Non-pigmented ciliary epithelial cell (primary cell): ENCODE measurements at places on chromosomes 12 and 14.

DNA sequence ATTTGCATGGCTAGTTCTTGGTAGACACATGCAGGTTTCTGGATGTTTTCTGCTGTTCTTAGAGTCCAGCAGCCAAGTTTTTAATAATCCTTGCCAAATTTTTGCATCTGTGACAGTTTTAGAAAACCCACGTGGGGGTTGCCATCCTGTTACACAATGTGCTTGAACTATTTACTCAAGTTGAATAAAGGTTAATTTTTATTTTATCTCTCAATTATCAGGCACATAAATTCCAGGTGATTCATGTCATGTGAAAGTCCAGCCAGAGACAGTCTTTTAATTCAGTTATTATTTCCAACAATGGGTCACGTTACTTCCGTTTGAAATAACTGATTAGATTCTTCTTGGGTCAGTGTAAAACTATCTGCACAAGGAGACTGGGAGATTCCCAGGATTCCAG lies 15.7 kb downstream of the MYRFL start:
- DNase-seq: no peak

- no peak for DNase-seq
These were observed 8.8 kb downstream of the TESC start for GRCh38 chr12:117090388-117090787.

DNA sequence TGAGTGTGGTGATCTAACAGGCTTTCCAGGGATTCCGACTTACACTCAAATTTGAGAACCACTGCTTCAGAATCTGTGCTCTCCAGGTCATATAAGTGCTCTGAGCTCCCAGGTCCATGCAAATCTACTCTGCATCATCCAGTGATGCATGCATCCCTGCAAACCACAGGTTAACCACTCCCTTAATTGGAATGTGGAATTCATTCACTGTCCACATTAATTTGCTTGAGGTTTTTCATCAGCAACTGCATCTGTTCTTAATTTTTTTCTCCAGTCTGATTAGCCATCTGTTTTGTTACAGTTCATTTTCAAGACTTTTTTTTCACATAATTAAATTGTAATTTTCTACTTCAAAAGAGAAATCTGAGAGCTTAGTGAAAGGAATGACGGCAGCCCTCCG lies 43.4 kb upstream of the RIN3 start:
- no peak for DNase-seq

GRCh38 chr14:92451755-92452154 lies 61.8 kb upstream of the RIN3 start:
- no peak for DNase-seq

DNA sequence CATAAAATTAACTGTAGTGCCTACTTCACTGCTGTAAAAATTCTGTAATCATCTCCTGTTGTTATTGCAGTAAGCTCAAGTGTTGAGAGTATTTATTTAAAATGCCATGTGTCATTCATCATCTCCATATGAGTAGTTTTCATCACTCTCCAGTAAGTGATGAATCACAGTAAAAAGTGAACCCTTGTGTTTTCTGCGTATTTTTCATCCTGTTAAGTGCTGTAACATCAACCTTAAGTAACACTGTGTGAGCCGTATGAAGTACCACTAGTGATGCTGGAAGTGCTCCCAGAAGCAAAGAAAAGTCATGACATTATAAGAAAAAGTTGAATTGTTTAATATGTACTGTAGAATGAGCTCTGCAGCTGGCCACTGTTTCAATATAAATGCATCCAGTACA lies 55.4 kb downstream of the SLCO1B3 start:
- DNase-seq: no peak

DNA sequence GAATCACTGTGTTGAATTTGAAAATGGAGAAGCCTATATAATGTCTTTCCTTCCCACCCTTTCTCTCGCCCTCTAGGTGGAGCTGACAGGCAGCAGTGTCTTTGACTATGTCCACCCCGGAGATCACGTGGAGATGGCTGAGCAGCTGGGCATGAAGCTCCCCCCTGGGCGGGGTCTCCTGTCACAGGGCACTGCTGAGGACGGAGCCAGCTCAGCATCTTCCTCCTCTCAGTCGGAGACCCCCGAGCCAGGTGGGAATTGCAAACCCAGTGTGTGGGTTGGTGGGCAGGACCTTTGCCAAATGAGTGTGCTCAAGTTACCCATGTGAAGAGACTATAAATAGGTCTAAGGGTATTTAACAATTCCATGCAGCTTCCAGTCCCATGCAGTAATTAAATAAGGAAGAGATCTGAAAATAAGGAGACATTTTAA lies 274.7 kb downstream of the EGLN3 start:
- no peak for DNase-seq

DNA sequence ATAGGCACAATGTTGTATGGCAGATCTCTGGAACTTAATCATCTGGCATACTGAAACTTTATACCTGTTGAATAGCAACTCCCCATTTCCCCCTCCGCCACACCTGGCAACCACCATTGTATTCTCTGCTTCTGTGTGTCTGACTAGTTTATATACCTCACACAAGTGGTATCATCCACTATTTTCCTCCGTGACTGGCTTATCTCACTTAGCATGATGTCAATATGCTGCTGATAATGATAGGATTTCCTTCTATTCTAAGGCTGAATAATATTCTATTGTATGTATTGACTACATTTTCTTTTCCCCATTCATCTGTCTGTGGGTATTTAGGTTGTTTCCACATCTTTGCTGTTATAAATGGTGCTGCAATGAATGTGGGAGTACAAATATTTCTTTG lies 21.5 kb downstream of the BRMS1L start:
- DNase-seq: no peak

DNA sequence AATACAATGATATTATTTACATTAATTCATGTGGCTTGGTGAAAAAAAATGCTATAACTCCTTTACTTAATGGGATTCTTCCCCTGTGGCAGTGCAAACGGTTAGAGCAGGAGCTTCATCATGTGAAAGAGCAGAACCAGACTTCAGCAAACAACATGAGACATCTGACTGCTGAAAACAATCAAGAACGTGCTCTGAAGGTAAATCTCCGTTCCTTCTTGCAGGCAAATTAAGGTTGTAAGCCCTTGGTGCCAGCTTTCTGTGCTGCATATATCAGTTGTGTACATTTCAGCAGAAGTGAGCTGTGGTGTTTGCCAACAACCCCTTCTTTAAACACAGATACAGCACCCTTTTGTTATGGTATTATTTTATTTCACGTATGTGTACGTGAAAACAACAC lies 171.7 kb downstream of the MIPOL1 start:
- DNase-seq: no peak

- DNase-seq: no peak
These were observed 24.4 kb upstream of the YARS2 start for GRCh38 chr12:32780071-32780470.

- no peak for DNase-seq
These were observed 931.2 kb downstream of the AACS start for GRCh38 chr12:125996443-125996842.

GRCh38 chr14:98685725-98686124 lies 586.3 kb downstream of the BCL11B start:
- no peak for DNase-seq

- no peak for DNase-seq
These were observed 28.8 kb upstream of the IGF1 start for GRCh38 chr12:102509123-102509626.

- DNase-seq: no peak
These were observed 1.5 kb upstream of the KRT6A start for GRCh38 chr12:52494518-52494917.

DNA sequence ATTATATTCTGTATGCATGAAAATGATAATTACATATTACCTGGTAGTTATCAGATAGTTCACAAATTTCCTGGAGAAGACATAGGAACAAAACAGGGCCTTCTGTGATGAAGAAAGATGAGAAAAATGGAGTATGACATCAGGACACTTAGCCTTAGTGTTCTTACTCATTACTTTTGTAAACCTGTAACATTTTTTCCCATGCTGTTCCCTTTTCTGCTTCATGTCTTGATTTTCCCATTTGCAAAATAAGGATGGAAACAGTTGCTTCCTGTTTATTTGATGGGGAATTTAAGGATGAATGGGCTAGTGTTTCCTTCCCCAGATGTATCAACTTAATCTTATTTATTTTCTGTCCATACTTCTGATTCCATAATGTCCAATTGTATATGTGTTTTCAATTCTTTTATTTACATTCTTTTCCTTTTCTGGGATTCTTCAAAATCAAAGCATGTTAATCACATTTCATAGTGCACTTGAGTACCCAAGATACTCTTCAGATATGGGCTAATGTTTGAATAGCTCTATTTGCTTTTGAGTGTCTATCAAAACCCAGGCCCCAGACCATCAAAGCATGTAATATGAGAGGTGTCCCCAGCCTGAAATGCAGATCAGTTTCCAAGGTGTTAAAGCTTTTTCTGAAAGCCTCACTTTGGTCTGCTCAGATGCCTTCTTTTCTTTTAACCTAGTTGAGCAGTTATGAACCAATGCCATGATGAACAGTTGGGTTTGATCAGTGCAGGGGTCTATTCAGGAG lies 260.5 kb downstream of the RAD51B start:
- no peak for DNase-seq

DNA sequence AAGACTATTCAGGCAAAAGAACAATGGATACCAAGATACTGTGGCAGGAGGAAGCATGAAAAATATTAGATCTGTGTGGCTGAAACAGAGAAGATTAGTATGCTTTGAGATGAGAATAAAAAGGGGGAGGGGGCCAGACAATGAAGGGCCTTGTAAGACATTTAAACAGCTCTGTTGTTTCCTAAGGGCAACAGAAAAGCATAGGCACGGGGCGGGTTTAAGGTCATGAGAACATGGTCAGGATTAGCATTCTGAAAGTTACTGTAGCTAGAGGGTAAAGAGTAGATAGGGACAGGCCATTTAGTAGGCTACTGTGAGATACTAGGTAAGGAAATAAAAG lies 18.6 kb downstream of the INTS13 start:
- no peak for DNase-seq

DNA sequence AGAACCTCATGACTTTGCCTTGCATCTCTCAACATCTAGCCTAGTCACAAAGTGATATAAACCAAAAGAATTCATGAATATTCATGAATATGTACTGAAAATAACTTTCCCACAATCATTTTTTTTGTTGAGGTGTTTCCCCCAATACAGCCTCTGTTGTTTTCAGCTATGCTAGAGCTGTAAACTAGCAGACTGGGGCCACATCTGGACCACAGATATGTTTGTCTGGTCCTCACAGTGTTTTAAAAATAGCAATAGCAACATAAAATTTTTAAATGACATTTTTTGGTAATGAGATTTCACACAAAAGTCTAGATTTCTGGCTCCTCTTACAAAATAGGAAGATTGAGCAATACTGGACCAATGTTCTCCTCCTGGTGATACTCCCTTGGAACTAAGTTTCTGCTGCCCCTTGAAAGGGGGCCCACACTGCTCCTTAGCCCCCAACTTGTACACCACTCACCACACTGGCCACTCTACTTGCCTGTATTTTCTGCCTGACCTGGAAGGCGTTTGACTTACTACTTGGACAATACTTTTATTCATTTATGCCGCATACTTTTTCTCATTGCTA lies 81.2 kb downstream of the BMP4 start:
- DNase-seq: no peak

- DNase-seq: peak; percentile 69
These were observed 47.9 kb downstream of the RPH3A start for GRCh38 chr12:112839386-112839972.

DNA sequence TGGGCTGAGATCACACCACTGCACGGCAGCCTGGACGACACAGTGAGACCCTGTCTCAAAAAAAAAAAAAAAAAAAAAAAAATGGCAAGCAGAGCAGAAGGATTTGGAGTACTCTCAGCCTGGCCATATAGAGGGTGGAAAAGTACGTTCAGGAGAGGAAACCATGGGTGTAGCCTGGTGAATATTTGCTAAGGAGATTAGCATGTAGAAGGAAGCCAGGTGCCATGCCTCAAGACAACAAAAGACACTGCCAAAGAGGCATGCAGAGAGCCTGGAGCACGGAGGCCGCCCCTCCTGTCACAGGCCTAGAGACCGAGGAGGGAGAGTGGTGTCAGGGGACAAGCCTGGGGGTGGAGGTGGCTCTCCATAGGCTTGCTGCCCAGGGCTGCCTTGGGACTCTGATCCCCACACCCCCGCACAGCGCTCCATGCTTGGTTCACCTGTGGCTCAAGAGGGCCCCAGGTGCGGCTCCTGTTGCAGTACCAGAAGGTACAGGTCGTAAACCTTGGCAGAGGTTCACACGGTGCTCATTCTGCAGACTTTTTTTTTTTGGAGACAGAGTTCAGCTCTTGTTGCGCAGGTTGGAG lies 27.9 kb upstream of the DEGS2 start:
- DNase-seq: no peak

DNA sequence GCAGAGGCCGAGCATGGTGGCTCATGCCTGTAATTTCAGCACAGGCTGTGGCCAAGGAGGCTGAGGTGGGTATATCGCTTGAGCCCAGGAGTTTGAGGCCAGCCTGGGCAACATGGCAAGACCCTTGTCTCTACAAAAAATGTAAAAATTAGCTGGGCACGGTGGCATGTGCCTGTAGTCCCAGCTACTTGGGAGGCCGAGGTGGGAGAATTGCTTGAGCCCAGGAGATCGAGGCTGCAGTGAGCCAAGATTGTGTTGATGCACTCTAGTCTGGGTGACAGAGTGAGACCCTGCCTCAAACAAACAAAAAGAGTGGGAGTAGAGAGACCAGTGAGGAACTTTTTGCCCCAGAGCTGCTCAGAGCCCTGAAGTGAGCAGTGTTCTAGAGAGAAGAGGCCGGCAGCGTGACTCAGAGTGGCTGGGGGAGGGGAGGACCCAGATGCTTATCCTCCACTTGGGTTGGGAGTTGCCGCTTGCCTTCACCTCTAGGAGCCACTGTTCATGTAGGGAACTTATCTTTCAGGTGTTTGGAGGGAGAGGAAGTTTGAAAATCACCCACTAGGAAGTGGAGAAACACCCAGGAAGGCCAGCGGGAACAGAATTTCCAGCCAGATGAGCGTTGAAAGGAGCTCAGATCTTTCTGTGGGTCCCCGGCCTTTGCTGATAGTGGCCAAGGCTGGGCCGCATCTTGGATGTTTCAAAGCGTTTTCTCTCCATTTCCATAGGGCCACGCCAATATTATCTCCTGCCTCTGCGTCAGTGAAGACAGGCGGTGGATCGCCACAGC lies 15.3 kb downstream of the CFAP251 start:
- DNase-seq: no peak

DNA sequence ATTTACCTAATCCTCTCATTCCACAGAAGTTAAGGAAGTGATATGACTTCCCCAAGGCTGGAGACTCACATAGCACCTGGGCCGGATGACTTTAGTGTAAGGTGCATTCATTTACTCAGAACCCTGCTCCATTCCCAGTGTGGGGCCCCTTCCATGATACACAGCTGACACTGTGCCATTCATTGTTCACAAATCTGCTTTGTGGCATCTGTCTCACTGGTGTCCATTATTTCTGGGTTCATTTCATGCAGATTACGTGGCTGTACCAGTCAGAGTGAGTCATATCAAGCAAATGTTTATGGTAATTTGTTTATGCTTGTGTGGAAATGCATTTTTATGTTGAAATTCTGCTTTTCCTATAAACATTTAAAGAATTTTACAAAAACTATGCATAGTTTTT lies 5.2 kb downstream of the ANO4 start:
- no peak for DNase-seq
